ENCODE measurements at places on chromosomes 3 and 15.

GRCh38 chr3:56954125-56954524, 106.3 kb upstream of the SPATA12 start:
- no peak for DNase-seq

- DNase-seq, result no peak
These were observed 24.3 kb downstream of the HEG1 start for GRCh38 chr3:125031544-125031943.

DNA sequence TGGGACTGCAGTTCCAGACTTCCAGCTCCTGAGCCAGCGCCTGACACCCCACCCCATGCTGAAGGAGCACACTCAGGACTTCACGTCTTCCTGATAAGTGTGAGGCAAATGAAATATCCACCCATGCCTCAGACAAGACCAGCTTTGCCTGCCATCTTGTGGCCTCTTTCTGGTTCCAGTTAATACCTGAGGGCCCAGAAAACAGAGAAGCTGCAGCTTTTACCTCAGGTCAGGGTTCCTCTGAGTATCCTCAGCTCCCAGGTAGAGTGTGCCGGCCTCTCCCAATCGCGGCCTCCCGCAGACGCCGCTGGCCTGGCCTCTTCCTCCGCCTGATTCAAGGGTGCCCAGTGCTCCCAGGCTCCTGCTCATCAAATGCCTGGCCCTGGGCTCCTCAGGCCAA, 5.1 kb upstream of the KLHL6 start:
- DNase-seq, result no peak

GRCh38 chr15:57100136-57100539, 181.7 kb downstream of the TCF12 start:
- no peak for DNase-seq

- DNase-seq, result no peak
These were observed 253.3 kb downstream of the TJP1 start for GRCh38 chr15:29568840-29569532.

GRCh38 chr3:4693620-4694019, 200.5 kb downstream of the ITPR1 start:
- no peak for DNase-seq

DNA sequence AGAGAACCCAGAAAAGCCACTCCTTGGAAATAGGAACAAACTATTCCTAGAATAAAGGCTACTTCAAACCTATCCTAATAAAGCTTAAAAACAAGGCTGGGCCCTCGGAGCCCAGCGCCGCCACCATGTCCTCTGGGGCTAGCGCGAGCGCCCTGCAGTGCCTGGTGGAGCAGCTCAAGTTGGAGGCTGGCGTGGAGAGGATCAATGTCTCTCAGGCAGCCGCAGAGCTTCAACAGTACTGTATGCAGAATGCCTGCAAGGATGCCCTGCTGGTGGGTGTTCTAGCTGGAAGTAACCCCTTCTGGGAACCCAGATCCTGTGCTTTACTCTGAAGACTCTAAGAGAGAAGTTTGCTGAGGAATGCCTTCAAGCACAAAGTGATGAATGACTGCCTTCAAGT, 63.2 kb downstream of the ADAM10 start:
- no peak for DNase-seq

- no peak for DNase-seq
These were observed 256.3 kb downstream of the MCTP2 start for GRCh38 chr15:94487635-94488034.

GRCh38 chr3:177481329-177481728, 284.0 kb upstream of the TBL1XR1 start:
- DNase-seq, result no peak

GRCh38 chr3:144187531-144188210, 216.0 kb downstream of the DIPK2A start:
- DNase-seq, result no peak

DNA sequence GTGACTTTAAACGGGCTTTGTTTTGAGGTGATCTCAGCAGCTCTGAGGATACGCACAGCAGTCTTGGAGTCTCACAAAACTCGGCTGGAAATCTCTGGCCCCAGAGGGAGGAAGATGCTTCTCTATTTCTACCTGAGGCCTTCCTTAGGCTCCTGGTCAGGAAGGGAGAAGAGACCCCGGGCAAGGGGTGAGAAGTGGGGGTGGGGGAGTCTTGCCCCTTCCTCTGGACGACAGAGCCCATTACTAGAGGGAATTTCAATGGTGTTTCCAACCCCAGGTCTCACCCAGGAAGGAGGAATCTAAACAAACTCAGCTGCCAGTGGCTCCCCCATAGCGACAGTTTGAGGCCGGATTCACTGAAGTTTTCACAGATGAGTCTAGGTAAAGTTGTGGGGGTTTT, 37.4 kb upstream of the PCSK6 start:
- no peak for DNase-seq

GRCh38 chr3:134033315-134033996, 3.7 kb upstream of the SLCO2A1 start:
- no peak for DNase-seq

DNA sequence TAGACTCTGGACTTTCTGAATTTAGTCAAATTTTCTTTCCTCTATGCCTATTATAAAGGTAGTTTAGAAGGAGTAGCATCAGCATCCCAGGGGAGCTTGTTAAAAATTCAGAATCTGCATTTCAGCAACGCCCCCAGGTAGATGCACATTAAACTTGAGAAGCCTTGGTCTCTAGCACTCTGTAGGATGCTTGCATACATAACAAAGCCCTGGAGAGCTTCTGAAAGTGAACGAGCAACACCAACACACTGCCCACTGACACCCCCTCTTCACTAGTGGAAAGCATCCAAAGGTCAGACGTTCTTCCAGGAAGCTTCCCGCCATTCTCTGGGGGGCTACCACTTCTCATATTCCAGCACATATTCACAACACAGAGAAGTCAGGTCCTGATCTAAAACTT, 6.5 kb downstream of the PRICKLE2 start:
- no peak for DNase-seq

DNA sequence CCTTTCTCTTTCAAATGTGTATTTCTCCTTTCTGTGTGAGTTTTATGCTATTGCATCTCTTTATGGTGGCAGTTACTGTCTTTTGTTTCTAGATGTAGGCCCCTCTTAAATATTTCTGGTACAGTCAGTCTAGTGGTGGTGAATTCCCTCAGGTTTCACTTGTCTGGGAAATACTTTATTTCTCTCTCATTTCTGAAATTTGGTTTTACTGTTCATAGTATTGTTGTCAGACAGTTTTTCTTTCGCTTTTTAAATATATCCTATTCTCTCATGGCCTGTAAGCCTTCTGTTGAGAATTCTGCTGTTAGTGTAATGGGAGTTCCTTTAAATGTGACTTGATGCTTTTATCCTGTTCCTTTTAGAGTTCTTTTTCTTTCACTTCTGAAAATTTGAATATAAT, 874.0 kb downstream of the PLOD2 start:
- DNase-seq, result no peak

GRCh38 chr3:97720417-97720816, 44.1 kb upstream of the ARL6 start:
- DNase-seq, result no peak

DNA sequence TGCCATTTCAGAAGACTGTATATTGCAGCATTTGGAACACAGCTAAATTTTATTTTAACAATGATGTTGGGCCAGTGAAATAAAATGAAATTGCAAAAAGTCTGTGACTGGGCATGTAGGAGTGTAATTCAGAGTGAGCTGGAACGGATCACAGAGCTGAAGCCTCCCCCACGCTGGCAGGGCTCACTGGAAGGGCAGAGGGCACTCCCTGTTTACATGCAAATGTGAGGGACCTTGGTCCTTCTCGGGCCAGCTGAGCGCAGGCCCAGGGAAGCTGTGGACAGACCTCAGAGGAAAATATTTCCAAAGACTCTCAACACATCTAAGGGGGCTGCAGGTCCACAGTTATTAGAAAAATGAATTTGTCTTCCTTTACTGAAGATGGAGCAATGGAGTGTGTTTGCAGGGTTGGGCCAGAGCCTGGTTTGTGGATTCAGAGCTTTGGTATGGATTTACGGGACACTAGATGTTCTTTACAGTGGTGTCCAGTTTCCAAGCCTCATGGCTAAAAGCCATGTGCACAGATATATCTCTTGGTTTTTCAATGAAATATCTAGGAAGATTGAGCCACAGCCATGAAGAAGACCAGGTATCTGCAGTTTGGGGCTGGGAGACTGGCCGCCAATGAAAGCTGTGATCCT, 32.0 kb downstream of the TRPM1 start:
- no peak for DNase-seq

GRCh38 chr3:124552224-124552623, 178.0 kb upstream of the UMPS start:
- DNase-seq, result no peak

GRCh38 chr3:20190991-20191390, 5.0 kb upstream of the SGO1 start:
- DNase-seq, result no peak

DNA sequence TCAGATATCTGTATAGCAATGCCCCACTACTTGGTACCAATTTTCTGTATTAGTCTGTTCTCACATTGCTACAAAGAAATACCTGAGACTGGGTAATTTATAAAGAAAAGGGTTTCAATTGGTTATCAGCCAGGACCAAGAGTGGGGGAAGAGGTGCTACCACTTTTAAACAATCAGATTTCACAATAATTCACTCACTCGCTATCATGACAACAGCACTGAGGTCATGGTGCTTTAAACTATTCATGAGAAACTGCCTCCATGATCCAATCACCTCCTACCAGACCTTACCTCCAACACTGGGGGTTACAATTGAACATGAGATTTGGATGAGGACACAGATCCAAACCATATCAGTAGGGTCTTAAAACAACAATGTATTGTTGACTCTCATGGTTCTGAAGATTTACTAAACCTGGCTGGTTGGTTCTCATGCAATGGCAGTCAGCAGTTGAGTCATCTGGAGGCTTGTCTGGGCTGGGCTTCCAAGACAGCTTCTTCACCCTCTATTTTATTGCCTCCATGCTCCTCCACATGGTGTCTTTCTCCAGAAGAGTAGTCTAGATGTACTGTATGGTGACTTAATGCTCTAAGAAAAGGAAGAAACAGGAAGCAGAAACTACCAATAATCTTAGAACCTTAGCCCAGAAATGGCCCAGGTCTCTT, 21.2 kb upstream of the TM4SF4 start:
- no peak for DNase-seq

- DNase-seq, result no peak
These were observed 2.4 kb downstream of the KLF15 start for GRCh38 chr3:126354776-126355175.

DNA sequence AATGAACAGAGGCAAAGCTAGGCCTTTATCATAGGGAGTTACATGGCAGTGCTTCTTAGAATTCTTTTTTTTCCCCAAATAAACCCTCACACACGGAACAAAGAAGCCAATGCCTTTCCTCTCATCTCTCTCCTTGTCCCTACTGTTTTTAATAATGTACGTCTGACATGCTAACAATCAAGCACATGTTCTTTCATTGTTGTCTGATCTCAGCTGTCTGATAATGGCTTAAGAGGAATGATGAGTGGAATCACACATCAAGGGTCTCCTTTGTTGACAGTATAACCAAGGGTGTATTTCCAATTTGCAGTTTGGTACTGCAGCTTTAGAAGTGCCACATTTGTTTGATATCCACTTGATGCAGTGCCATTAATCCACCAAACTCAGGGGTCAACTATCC, 34.8 kb upstream of the EPHA3 start:
- DNase-seq, result no peak

DNA sequence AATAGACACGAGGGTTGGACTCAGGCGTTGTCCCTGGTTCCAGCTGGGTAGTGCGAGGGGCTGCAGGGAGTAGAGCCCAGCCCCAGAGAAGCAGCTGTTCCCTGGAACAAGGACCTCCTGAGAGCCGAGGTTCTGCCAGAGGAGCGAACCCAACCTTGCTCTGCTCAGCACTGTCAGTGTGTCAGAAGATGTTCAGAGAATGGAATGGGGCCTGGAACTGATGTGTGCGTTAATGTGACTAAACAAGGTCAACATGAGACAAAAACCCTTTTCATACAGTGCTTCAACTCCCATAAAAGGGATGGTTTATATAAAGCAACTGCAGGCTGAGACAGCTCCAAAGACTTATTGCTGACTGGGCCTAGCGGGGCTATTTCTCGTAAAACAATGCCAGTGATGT, 35.5 kb upstream of the HACD2 start:
- DNase-seq, result no peak

GRCh38 chr3:23263796-23264195, 60.7 kb downstream of the UBE2E2 start:
- no peak for DNase-seq

DNA sequence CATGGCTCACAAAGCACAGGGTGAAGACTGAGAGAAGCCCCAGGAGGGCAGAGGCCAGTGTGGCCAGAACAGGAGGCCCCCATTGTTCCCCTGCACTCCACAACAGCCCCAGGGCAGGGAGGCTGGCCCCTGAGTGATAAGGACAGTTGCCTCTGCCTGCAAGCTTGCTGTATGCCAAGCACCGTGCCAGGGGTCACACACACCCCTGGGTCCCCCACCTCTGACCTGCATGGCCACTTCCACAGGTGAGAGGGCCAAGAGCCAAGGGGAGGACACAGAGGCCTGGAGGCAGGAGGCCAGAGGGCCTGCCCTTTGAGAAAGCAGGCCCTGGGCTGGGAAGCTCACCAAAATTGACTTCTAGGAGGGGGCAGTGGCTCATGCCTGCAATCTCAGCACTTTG, 23.7 kb downstream of the ATRIP start:
- no peak for DNase-seq

DNA sequence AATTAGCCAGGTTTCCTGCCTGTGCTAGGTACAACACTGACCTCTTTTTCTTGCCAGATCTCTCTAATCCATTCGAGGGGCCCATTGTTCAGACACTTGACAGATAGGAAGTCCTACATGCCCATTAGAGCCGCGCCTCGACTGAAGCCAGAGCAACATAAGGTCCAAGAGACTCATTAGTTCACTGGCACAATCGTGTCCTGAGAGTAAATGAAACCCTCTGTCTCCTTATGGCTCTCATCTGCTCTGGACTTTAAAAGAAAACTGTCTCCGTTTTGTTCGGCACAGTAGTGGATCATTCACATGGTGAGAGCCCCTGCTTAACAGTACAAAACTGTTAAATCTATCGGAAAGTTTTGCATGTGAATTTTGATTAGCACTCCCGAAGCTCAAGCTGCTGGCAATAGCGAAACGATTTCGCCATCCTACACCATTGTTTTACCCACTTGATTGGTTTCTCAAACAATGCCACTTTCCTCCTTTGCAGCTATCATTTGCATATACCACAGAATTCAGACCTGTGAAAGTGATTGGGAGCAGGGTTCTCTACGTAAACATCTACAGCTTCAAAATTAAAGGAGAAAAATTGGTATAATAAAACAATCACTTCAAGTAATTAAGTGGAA, 19.0 kb upstream of the C15orf61 start:
- DNase-seq, result no peak

GRCh38 chr3:34229876-34230275, 431.4 kb downstream of the PDCD6IP start:
- DNase-seq, result no peak

DNA sequence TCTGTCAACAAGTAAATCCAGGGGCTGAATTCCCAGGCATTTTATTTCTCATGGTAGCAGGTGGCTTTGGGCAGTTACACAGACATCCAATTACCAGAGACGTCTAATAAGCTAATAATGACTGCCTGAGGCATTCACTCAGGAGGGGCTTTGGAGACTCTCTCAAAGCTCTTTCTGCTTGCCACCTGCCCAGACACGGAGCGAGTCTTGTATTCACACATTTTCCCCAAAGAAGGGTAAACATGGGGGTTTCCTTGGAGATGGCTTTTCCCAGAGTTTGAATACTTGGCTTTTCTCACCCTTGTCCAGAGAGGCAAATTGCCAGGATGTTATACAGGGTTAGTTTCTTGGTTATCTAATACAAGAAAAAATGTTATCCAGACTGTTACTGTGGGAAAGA, 132.6 kb downstream of the DIPK2A start:
- DNase-seq, result no peak

GRCh38 chr3:43163895-43164493, 58.1 kb upstream of the POMGNT2 start:
- no peak for DNase-seq

Measured in activated T-helper 1 cell treated with anti-CD3 and anti-CD28 coated beads, Interleukin-2, amount 50 U/mL, for 16 hours (primary cell).